ENCODE measurements at places on chromosomes 4 and X. TPM values are rescaled to one million over a fixed set of nuclear protein-coding genes. Genes with fewer than 3 reads are reported as not detected.

Gene VEGFC
- 8.5 TPM for total RNA-seq

Gene SMIM10
- 6.9 TPM for total RNA-seq

Gene EVC
- total RNA-seq, result 10.0 TPM

Gene RNF212
- 1.7 TPM for total RNA-seq

Gene IQCM
- total RNA-seq, result not detected

Gene GPR50
- not detected for total RNA-seq

Gene DNAAF6
- not detected for total RNA-seq

Gene ARHGAP36
- total RNA-seq, result not detected

Gene GLRA2
- not detected for total RNA-seq

Gene COX7B2
- total RNA-seq, result not detected

Gene SNCA
- 10.0 TPM for total RNA-seq

Gene MFSD8
- 10.5 TPM for total RNA-seq

Gene MSANTD1
- total RNA-seq, result 0.42 TPM

Gene ADD1
- total RNA-seq, result 200 TPM

Gene IGFBP7
- total RNA-seq, result 580 TPM

Gene RAB39B
- 0.24 TPM for total RNA-seq

Gene CCKAR
- not detected for total RNA-seq

Gene UPF3B
- total RNA-seq, result 3.9 TPM

Gene RTL3
- not detected for total RNA-seq

Gene PPARGC1A
- 75.4 TPM for total RNA-seq

Gene MAGEB10
- total RNA-seq, result not detected

Gene ASMT
- 0.24 TPM for total RNA-seq

Gene SLC25A14
- 5.5 TPM for total RNA-seq

Gene DYNLT3
- 29.1 TPM for total RNA-seq

Gene VCX3B
- total RNA-seq, result not detected

Gene RHOXF1
- total RNA-seq, result 0.29 TPM

Gene MAD2L1
- total RNA-seq, result 1.7 TPM

Gene UGT2A1
- total RNA-seq, result not detected

Gene ABCD1
- 11.5 TPM for total RNA-seq

Gene ZCCHC12
- total RNA-seq, result not detected

Gene LSM6
- 15.7 TPM for total RNA-seq

Gene GPRASP1
- total RNA-seq, result 15.4 TPM

Gene PTCHD1
- total RNA-seq, result 0.24 TPM

Gene RGN
- total RNA-seq, result 9.3 TPM

Gene QRFPR
- 0.99 TPM for total RNA-seq

Gene PRDM8
- 1.5 TPM for total RNA-seq

Gene HCFC1
- 30.4 TPM for total RNA-seq

Measured in left cardiac atrium (tissue), 4 donors.